CD8-positive, alpha-beta memory T cell (primary cell): ENCODE measurements at places on chromosomes 7 and 10.

- DNase-seq: peak; percentile 19
Measured at GRCh38 chr7:128916643-128916915, 6.1 kb upstream of the KCP start.

DNA sequence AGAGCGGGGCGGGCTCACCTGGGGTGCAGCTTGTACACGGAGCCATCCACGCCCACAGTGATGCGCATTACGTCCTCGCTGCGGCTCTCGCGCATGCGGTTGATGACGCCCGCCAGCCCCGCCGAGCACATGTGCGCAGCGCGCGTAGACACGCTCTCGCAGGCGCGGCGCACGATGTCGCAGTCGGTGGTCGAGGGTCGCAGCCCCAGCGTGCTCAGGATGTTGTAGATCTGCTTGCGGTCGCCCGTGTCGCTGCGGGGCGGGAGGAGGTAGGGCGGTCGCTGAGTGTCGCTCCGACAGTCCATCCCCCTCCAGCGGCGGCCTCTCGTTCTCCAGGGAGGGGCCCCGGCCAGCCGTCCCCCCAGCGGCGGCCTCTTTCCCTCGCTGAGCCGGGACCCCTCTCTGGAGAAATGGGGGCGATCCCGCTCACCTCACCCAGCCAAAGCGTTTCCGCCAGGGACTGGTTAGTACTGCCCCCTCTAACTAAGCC is 4.4 kb upstream of the MYL7 start:
- peak; percentile 59 for DNase-seq

DNA sequence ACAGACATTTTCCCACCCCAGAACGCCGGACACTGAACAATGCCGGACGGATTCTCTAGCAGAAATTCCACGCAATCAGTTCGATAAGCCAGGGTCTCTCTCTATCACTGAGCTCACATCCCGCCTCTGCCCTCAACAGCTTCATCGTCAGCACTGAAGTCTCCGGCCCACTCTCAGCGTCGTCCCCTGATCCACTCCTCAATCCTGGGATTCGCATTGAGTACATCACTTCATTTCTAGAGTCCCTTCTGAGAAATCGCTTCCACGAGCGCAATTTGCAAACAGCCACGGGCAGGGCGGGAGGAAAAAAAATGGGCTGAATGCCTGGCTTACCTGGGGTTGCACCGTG is 365 bp downstream of the YME1L1 start:
- no peak for DNase-seq

GRCh38 chr10:101565370-101565900 is 22.6 kb downstream of the POLL start:
- DNase-seq: no peak

GRCh38 chr7:17144322-17144721 is 154.1 kb upstream of the AHR start:
- DNase-seq: peak; percentile 31

- DNase-seq: no peak
Measured at GRCh38 chr7:158953912-158954311, 97.6 kb downstream of the DYNC2I1 start.

DNA sequence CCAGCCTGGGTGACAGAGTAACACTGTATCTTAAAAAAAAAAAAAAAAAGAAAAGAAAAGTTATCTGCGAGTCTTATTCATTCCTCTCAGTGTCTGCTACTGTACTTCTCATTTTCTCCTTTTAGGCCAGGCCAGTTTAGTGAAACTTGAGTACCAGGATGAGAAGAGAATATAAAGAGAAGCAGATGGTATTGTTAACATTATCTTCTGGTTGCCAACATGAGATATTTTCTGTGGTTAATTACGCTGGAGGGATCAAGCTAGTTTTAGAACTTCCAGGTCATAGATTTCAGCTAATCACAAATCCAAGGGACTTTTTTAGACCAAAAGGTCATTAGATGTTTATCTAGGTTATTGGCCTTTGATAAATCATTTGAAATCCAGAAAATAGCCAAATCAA is 252.6 kb upstream of the SMIM30 start:
- no peak for DNase-seq

- no peak for DNase-seq
Measured at GRCh38 chr10:297567-297966, 162.3 kb downstream of the ZMYND11 start.

GRCh38 chr7:130961128-130961601 is 227.2 kb upstream of the KLF14 start:
- peak; percentile 55 for DNase-seq

GRCh38 chr7:17105701-17106100 is 192.8 kb upstream of the AHR start:
- no peak for DNase-seq

DNA sequence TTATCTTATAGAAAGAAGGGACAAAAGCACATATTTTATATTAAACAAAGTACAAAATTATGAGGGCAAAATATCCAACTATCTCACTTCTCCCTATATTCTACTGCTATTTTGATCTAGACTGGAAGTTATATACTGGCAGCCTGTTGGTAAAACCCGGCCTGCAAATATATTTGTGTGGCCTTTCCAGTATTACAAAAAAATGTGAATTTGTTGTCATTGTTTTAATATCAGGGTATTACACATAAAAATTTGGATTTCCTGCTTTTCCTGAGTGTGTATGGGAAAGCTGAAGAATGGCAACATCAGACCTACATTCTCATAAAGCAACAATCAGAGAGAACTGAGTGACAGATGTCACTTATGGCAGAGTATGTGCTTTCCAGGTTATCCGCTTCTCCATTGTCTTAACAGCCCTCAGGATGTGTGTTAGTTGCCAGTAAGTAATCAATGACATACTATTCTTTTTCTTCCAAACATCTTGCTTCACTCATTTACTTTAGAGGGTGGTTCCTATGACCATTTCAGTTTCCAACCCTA is 7.3 kb downstream of the SYPL1 start:
- no peak for DNase-seq

- no peak for DNase-seq
Measured at GRCh38 chr7:94382746-94383145, 11.9 kb upstream of the COL1A2 start.

DNA sequence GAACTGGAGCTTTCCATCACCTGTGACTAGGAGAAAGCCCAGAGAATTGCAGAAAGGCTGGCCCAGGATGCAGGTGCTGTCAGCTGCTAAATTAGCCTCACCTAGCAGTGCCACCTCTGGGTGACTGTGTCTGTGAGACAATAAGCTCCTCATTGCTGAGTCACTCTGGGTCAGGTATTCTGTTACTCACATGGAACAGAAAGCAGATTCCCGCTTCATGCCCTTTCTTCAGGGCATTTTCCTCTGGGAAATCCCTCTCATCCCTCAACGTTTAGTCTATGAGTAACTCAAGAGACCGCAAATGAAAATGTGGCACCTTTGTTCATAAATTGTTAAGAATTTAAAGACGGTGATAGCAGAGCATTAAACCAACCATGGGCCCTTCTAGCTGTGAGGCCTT is 184.0 kb downstream of the ADAM12 start:
- DNase-seq: no peak

DNA sequence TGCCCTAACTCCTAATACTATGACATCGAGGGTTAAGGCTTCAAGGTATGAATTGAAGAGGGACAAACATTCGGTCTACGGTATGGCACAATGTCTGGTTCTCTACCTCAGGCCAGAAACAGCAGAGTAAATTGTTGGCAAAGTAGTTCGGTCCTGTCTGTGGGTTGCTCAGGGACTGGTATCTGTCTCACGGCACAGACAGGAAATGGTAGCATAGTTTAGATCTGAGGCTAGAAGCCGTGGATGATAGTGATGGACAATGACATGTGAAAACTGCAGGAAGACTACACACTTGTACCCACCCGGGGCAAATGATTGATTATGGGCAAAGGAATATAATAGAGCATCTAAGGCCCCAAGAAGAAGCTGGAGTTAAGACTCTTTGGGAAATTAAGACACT is 106.2 kb downstream of the TWIST1 start:
- no peak for DNase-seq

GRCh38 chr10:78781251-78781913 is 287.4 kb upstream of the ZMIZ1 start:
- no peak for DNase-seq

GRCh38 chr7:28766359-28766758 is 191.8 kb downstream of the TRIL start:
- DNase-seq: no peak

GRCh38 chr10:74381291-74381853 is 230.4 kb downstream of the ADK start:
- DNase-seq: no peak

DNA sequence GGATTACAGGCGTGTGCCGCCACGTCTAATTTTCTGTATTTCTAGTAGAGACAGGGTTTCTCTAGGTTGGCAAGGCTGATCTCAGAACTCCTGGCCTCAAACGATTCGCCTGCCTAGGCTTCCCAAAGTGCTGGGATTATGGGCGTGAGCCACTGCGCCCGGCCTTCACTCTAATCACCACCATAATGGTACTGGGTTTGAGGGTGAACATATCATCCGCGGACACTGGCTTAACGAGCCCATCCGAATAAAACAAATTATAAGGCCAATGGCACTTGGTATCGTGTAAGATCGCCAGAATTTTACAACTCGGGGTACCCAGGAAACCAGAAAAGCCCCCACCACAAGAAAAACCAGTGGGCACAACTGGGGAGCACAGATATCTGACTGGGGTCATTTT is 580 bp downstream of the FAM200A start:
- no peak for DNase-seq

DNA sequence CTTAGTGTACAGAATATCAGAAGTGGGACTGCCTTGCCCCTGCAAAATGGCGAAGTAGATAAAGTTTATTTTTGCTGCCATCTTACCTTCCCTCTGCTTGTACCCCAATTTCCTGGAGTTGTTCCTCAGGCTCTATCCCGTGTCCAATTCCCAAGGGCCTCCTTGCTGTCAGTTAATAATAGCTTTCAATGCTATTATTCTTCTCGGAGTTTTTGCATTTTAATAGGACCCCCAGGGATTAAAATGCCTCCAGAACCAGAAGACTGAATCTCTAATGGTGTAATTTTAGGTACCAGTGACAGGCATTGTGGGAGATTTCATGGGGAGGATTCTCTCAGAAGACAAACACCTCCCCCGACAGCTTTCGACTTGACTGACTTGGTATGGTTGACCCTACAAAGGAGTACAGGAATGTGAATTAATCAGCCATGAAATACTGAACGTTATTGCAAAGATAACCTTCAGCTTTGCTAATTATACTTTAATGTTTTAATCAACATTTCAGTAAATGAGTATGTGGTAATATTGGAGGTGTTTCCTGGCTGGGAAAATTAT is 75.2 kb downstream of the ZNF22 start:
- no peak for DNase-seq

GRCh38 chr7:80500325-80500724 is 11.5 kb downstream of the GNAT3 start:
- DNase-seq: no peak

DNA sequence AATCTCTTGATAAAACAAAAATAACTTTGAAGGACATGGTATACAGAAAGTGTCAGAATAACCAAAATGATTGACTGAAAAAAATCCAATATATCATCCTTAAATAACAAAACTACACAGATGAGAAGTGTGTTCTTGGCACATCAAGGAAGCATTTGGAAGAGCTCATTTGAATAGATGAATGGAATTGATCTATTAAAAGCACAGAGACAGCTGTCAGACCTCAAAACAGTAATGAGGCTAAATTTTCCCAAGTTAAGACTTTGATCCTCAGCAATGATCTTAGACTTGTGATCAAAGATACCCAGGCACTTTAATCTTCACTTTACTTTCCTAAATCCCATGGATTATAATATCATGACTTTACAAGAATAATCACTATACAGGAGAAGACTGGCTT is 395.4 kb upstream of the NFE2L3 start:
- DNase-seq: no peak

- DNase-seq: no peak
Measured at GRCh38 chr7:140604760-140605159, 35.9 kb downstream of the DENND2A start.

DNA sequence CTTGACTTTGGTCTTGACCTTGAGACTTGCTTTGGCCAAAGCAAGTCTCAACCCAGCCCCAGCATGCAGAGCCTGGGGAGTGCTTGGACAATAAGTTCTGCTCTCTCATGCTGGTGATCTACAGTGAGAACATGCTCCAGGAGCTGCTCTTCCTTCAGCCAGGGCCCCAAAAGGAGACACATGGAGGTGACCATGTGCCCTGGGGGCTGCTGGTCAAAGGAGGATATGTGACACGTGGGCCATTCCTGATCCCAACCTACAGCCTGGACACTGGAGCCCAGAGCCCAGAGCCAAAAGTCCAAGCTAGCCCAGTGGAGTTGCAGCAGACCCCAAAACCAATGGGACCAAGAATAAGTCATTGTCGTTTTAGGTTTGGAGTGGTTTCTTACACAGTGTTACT is 78.2 kb upstream of the CHST15 start:
- DNase-seq: no peak

DNA sequence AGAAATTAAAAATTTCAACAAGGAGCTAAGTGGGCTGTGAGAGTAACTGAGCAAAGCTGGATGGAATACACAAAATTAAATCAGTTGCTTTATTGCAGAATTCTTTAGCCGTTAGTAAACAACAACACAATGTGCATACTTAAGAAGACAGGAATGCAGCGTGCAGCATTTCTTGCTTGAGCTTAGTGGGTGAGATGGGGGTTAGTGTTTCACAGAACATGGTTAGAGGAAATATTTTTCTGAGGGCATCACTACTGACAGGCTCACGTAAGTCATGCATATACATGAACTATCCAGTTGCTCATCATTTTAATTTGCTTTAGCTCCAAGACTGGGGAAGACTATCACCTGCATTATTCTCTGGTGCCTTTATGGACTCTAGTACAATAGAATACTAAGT is 80.8 kb downstream of the CD36 start:
- DNase-seq: no peak

DNA sequence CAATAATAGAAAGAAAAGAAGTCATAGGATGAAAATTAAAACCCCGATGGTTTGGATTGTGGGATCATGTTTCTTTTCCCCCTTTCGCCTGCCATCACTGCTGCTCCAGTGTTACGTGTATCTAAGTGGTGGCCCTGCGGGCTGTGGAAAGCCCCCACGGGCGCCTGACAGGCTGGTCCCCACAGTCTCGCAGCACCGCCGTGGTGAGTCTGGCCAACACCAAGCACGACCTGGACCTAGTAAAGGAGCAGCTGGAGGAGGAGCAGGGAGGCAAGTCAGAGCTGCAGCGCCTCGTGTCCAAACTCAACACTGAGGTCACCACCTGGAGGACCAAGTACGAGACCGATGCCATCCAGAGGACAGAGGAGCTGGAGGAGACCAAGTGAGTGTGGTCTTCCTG is 19.5 kb downstream of the MYH16 start:
- DNase-seq: no peak

DNA sequence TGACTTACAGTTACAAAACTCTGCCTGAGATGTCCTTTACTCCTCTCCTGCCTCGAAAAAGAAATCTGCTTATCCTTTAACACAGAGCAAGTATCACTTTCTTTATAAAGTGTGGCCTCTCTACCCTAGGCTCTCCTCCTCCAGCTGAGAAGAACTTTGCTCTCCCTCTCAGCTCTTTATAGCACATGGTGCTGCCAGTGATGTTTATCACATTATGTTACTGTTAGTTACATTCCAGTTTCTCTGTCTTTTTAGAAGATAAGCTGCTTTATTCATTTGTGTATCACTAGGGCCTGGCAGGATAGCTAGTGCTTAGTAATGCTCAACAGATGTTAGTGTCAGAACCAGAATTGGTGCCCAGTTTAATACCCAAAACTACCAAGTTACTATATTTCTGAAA is 41.1 kb upstream of the TMEM229A start:
- no peak for DNase-seq

- DNase-seq: no peak
Measured at GRCh38 chr7:12741951-12742575, 54.6 kb downstream of the ARL4A start.
